Psoas muscle (tissue), 8 donors: ENCODE measurements at places on chromosomes 11 and 22. TPM values are rescaled to one million over a fixed set of nuclear protein-coding genes. Genes with fewer than 3 reads are reported as not detected.

The POTEH gene
- not detected for total RNA-seq

GRCh38 chr22:46374663-46375474 is 39.4 kb downstream of the TRMU start:
- no peaks in the 10 kb centered on the region for H3K36me3 ChIP-seq
- no peaks in the 10 kb centered on the region for H3K4me1 ChIP-seq
- H3K4me3 ChIP-seq = no peak overlapping the region

GRCh38 chr22:22600531-22601261 is 41.6 kb upstream of the PRAME start:
- no peaks in the 10 kb centered on the region for H3K36me3 ChIP-seq
- DNase-seq = no peak
- H3K27me3 ChIP-seq = no peaks in the 10 kb centered on the region
- H3K4me1 ChIP-seq = no peaks in the 10 kb centered on the region

DNA sequence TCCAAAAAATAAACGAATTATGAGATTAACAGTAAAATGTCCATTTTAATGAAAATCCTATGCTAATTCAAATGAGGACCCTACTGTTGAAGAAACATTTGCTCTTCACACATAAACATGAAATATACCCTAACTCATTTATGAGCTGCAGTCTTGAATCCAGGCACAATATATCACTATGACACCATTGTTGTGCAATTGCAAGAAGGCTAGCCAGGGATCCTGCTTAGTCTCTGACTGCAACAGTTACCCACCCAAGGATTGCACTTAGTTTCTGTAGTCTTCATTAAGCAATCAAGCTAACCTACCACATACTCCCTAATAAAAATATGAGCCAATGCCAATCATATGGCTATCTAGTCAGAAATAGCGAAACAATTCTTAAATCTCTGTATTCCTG is 981.0 kb upstream of the FAT3 start:
- no peak overlapping the region for H3K27ac ChIP-seq
- DNase-seq = no peak
- H3K4me1 ChIP-seq = no peaks in the 10 kb centered on the region
- H3K4me3 ChIP-seq = no peak overlapping the region
- no peaks in the 10 kb centered on the region for H3K36me3 ChIP-seq

DNA sequence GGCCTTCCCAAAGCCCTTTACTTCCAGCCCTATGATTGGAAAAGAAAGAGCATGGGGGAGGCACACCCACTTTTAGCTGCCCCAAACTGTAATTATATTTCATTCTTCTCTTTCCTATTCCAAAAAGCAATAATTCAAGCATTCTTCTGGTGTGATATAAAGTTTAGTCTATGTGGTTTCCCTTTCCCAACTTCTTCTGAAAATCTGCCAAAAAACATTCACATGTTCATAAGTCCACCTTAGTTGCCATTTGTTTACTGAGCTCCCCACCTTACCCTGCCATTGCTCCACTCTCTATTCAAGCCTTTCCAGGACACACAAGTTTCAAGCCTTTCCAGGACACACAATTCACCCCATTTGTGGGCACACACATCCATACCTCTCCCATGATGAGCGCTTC is 111.6 kb upstream of the BMAL1 start:
- H3K27ac ChIP-seq = no peak overlapping the region
- no peak for DNase-seq
- H3K27me3 ChIP-seq = no peaks in the 10 kb centered on the region
- H3K36me3 ChIP-seq = no peaks in the 10 kb centered on the region
